NCI-H1048 (cell line): ENCODE measurements at places on chromosomes 4 and X.
A peak's percentile ranks its signal among the peaks of the same experiment; 100 is the strongest.

GRCh38 chr4:173262375-173262774, 71.8 kb downstream of the HMGB2 start:
- no peak for DNase-seq

GRCh38 chrX:154436983-154437752, at the start of gene GDI1:
GDI1 (plus strand) TSS chrX:154437154; CDS start chrX:154437255, 101 bp downstream.
- DNase-seq, result peak; percentile 2

DNA sequence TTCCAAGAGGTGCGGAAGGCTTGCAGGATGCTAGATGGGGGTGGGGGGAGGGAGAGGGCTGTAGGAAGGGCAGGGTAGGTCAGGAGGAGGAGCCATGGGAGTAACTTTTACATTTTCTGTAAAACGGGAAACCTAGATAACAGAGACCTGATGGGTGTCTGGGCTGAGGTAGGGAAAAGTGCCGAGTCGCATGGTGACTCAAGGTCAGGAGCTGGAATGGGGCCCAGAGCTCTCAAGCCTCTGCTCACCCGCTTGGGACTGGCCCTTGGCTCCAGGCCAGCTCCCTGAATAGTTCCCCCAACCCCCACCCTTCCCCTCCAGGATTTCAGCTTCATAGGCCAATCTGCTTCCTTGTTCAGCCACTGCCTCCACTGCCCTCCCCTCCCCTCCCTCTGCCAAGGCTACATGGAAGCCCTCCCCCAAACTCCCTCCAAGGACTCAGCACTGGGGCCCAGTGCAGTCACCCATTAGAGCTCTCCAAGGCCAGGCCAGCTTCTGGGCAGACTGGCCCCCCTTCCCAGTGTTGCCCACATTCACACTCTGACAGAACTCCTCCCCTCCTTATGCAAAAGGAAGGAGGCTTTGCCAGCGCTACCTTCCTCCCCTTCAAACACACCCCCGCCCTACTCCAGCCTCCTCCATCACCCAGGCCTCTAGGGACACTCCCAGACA, 43.6 kb downstream of the TSC22D3 start:
- DNase-seq, result no peak

GRCh38 chr4:13840502-13841190, 213.1 kb upstream of the BOD1L1 start:
- no peak for DNase-seq

DNA sequence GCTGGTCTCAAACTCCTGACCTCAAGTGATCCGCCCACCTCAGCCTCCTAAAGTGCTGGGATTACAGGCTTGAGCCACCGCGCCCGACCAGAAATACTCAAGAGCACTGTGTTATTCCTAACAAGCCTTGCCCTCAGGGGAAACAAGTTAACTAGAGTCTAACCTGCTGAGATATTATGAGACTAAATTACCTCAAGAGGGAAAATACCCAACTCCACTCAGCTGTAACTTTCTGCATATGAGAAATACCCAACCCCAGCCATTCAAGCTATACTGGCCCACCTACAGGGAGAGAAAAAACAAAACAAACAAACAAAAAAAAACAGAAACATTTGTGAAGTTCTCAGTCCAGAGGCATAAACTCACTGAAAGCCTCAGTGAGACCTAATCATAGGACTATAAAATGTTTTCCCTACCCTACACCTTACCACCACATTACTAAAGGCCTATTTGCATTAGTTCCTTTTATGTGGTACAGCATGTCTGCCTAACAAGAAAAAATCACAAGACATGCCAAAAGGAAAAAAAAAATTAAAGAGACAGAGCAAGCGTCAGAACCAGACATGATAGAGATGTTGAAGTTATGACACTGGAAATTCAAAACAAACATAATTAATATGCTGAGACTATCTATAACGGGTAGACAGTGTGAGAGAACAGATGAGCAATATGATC, 876.0 kb downstream of the FSTL5 start:
- no peak for DNase-seq

DNA sequence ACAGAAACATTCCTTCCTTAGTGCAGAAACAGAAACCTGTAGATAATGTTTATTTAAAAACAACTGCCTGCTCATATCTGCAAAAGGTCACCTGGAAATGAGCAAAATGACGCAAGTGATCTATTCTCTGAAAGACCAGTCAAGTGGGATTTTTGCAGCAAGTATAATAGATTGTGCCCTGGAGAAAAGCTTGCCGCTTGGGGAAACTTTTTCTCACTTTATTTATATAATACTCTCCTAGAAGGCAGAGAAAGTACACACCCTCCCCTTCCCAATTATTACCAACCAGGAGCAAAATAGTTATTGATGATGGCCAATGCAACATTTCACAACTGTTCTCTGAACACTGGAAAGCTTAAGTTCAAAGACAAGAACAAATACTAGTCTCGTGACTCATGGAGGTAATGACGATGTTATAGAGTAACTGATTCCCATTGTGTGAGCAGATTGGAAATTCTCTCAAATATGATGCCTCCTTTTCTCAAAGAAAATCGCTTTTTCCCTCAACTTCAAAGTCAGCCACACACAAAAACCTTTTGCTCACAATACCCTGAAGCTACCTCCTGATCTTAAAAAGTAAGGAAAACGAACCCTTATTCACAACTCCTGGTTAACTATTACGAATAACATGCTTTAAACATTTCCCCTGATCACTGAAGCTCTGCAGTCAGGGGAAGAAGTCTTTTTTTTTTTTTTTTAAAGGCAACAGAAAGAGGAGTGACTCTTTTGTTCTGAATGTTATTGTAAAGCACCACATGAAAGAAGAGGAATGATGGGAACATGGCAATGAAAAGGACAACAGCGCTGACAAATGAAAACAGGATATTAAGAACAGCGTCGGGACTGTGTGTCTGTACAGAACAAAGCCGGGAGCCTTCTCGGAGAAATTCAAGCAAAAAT, 41.0 kb downstream of the MID1 start:
- DNase-seq, result no peak

DNA sequence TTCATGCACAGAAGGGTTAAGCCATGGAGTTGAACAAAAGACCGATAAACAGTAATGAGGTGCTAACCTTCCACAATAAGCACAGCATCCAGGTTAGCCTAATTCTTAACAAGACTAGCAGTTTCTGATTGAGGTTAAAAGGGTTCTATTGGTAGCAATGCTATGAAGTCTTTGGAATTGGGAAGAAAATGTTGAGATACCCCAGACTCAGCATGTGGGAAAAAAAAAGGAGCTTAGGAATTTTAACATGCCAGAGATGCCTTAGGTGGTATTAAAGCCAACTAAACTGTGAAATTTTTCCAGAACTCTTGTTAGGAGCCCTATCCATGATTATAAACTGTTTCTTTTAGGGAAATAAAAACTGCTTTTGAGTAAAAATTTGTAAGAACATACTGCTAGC, 391.7 kb downstream of the GABRG1 start:
- no peak for DNase-seq

GRCh38 chrX:153539171-153539978, 21.9 kb downstream of the ATP2B3 start:
- no peak for DNase-seq

DNA sequence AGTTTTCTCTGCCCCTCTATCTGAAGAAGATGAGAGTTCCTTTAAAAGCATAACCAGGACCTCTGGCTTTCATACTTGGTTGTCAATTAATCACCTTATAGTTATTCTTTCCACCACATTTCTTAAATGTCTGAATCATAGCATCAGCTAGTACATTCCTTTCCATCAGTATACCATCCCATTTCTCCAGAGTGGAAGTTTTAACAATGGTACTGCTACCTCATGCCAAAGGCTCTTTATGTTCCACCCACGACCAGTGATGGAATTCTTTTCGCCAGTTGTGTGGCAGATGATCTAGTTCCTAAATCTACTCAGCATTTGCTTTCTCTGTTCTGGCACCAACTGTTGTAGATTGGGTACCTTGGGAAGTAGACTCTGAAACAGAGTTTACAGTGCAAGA, 379.8 kb downstream of the ZNF674 start:
- DNase-seq, result no peak

- DNase-seq, result no peak
Measured at GRCh38 chr4:112127803-112128202, 17.5 kb upstream of the FAM241A start.
